Activated CD4-positive, alpha-beta T cell treated with anti-CD3 and anti-CD28 coated beads for 24 hours (primary cell): ENCODE measurements at places on chromosomes 7 and 10.

- no peak for DNase-seq
Observed at GRCh38 chr10:106528702-106529101, 635.8 kb downstream of the SORCS1 start.

- no peak for DNase-seq
Observed at GRCh38 chr7:31051598-31052486, at the start of gene ADCYAP1R1. ADCYAP1R1 (plus strand) TSS chr7:31052308; CDS start chr7:31063265, 10,957 bp downstream.

DNA sequence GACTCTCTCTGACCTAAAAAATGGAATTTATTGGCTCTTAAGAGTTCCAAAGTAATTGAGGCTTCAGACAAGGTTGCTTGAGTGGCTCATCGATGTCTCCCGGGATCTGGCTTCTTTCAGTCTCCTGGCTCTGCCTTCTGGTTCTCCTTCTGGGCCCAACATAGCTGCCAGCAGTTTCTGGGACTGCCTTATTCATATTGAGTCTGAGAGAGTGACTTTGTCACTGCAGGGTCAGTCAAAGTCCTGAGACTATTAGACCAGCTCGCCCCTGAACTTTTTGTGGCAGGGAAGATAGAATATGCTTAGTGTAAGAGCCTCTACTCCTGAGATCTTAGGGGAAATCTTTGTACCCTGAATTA is 94.0 kb downstream of the MMRN2 start:
- DNase-seq = no peak

GRCh38 chr10:9254353-9254752 is 1199.9 kb downstream of the GATA3 start:
- DNase-seq = no peak

- no peak for DNase-seq
Observed at GRCh38 chr7:96708872-96709271, 774 bp downstream of the SEM1 start.

DNA sequence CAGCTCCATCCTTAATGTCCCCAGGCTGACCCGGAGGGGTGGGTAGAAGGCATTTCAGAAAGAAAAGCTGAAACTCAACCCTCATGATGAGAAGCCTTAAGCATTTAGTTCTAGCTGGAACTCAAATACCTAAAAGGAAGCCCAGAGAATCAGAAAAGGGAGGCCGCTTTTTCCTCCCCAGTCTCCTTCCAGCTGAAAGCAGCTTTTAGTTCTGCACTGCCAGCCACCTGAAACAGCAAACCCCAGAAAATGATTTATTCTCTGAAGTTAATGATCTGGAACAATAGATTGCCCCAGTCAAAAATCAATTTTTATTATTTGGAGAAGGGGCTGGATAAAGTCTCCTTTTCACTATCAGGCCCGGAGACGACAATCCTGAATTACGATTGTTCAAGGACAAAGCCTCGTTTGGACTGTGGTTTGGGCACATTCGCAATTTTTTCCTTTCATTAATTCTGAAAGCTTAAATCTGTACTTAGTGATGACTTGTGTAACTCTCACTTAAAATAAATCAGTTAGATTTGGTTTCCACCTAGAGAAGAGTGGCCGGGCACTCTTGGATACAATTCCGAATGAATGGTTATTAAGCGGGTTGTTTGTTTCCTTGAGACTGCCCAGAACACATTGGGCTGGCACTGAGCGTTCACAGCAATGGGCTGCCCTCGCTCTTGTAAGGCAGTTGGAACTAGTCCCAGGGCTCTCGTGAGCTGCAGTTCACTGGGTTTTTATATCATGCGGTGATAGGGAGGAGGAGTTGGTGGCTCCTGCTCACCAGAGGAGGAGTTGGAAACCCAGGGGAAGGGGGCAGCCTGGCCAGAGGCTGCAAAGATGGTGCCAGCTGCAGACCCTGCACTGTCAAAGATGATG is 262.2 kb downstream of the CCSER2 start:
- DNase-seq = no peak

GRCh38 chr10:76784076-76784475 is 853.5 kb downstream of the KCNMA1 start:
- DNase-seq = no peak

GRCh38 chr7:102271158-102271798 is 15.4 kb upstream of the SH2B2 start:
- DNase-seq = no peak
